Stimulated activated CD8-positive, alpha-beta memory T cell treated with anti-CD3 and anti-CD28 coated beads, Interleukin-7, amount 100 ng/mL, for 1 hour (primary cell): ENCODE measurements at places on chromosomes 11 and 22.

DNA sequence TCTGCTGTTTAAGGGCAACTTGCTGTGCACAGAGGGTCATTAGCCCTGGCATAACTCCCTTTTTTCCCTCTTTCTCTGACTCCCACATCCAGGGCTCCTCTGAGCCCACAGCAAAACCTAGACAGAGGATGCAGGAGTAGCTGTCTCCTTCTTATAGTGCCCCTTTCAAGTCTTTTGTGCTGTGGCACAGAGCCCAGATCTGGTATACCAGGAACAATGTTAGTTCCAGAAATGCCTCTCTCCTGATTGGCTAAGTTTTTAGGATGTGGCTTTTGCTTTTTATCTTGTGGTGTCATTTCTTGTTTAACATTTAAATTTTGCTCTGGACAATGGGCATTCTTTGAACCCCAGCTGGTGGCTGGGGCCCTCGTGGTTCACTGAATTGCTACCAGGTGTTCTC, 25.6 kb upstream of the RRM1 start:
- DNase-seq = no peak

DNA sequence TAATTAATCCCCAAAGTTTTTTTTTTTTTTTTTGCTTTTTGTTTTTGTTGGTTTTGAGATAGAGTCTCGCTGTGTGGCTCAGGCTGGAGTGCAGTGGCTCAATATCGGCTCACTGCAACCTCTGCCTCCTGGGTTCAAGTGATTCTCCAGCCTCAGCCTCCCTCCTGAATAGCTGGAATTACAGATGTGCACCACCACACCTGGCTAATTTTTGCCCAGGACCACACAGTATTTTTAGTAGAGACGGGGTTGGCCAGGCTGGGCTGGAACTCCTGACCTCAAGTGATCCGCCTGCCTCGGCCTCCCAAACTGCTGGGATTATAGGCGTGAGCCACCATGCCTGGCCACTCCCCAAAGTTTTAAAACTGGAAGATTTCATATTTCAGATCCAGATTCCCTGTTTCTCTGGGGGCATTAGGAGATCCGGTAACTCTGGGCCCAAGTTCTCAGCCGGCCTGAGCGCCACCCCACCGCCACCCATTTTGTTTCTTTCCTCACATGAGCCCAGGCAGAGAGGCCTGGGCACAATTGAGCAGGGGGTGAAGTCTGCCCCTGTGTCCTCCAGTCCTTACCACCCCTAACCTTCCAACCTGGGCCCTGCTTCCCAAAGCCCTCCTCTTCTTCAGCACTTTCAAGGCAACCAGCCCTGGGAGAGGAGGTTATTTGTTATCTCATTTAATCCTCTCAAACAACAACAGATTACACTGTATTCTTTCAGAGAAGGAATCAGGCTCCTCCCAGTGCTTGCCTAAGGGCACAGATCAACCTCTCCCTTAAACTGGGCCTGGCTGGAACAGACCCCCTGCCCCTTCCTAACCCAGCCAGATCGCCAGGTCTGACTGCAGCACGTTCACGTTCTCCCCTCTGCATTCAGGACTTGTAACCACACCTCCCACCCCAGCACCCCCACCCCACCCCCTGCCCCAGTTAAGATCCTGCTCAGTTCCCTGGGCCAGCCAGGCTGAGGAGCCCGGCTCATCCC, 1.9 kb upstream of the CSNK1E start:
- DNase-seq = no peak

GRCh38 chr11:119566319-119566718, 143.3 kb upstream of the THY1 start:
- no peak for DNase-seq

- no peak for DNase-seq
Measured at GRCh38 chr11:121755191-121755590, 302.4 kb upstream of the SORL1-AS1 start.

- no peak for DNase-seq
Measured at GRCh38 chr22:41501209-41501608, 32.3 kb downstream of the ACO2 start.

DNA sequence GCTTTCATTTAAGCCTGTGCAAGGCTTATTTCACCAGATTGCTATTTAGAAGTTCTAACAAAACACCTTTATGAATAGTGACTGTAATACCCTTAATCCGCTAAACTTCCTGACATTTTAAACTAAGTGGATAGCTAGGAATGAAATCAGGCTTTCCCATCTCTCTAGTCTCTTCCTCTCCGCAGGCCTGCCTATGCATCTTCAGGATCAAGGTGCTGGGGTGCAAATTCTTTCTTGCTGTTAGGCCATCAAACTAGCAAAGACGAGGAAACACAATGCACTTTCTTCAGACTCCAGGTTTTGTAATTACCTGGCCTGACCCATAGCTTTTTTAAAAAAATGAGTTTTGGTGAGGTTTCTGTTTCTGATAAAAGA, 149.4 kb downstream of the DBX1 start:
- DNase-seq = no peak

DNA sequence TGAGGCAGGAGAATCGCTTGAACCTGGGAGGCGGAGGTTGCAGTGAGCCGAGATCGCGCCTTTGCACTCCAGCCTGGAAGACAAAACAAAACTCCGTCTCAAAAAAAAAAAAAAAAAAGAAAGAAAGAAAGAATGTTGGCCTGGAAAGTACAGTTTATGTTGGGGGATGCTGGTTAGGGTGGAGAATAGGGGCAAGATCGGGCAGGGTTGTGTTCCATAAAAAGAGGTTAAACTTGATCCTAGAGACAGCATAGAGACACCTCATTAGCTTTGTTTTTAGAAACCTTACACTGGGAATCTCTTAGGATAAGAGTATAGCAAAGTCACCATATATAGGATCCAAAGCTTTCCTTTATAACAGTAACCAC, 1.9 kb upstream of the FTH1 start:
- no peak for DNase-seq

GRCh38 chr22:33923660-33924246, 3.5 kb upstream of the LARGE1 start:
- DNase-seq = no peak

GRCh38 chr11:8217926-8218325, 45.8 kb downstream of the LMO1 start:
- no peak for DNase-seq

- DNase-seq = no peak
Measured at GRCh38 chr22:42443240-42444076, 11.3 kb upstream of the NFAM1 start.

DNA sequence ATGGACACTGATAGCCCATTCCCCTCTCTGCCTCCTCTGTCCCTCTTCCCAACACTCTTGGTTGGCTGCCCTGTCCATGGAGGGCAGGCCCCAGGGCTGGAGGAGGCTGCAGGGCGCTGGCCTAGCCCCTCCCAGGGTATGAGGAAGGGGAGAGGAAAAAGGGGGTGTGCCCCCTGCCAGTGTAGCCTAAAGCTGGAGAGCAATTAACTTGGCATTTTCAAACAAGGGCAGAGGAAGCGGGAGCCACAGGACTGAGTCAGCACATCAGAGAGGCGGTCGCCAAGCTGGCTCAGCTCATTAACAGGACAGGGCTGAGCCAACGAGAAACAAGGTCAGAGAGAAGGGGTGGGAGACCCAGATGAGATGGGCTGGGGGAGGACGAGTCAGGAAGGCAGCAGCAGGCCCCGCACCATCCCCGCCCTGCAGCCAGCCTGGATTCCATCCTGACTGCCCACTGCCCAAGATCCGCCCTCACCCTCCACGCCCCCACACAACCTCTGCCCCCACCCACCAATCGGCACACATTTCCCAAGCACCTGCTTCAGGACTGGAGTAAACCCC, 76.3 kb downstream of the BUD13 start:
- no peak for DNase-seq

GRCh38 chr22:40368836-40369235, 1.6 kb upstream of the SGSM3 start:
- DNase-seq = no peak

- no peak for DNase-seq
Measured at GRCh38 chr11:10605941-10606381, 37.5 kb upstream of the LYVE1 start.

DNA sequence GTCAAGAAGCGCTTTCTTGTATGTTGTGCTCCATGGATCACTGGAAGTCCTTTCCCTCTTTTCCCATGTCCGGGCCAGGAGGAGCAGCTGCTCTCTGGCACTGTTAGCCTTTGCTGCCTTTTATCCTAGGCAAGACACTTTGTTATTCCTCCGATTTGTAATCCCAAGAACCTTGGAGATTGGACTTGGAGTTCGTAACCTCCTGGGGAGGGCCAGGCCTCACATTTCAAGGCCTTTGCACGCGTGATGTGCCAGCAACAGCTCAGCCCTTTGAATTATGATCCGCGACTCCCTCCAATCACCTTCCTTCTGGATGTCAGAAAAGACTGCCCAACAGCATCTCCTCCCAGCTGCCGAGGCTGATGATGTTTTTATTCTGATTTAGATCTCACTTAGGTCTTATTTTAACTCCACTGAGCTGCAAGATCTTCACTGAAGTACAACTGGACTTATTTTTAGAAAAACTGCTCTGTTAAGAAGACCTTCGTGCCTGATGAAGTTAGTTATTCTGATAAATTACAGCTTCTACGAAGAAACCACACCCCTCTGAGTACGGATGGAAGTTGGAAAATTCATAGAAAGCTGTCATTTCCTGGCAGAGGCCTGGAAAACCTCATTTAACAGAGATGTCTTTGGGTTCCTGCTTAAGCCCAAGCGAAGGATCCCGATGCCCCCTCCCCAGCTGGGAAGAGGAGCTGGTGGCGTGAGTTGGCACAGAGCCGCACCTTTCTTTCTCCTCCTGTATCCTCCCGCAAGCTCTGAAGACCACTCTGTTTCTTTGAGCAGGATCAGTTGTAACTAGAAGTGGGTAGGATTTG, 62.4 kb downstream of the PARVB start:
- no peak for DNase-seq

GRCh38 chr11:127643268-127644058, 642.9 kb upstream of the KIRREL3 start:
- DNase-seq = no peak

- no peak for DNase-seq
Measured at GRCh38 chr11:91394073-91394726, 830.4 kb upstream of the FAT3 start.

DNA sequence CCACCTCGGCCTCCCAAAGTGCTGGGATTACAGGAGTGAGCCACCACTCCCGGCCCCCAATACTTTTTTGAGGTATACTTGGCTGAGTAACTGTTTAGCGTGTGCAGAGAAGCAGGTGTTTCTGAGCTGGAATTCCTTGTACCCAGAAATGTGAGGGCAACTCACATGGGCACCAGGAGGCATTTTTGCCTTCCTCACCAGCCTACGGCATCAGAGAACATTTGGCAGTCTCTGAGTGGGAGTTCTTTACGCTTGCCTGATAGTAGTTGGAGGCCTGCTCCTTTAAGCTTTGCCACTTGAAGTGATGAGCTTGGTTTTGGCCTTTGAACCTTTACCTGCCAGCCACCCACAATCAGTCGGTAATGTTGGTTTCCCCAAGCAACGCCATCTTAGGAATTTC, 9.2 kb downstream of the PARVB start:
- DNase-seq = no peak

DNA sequence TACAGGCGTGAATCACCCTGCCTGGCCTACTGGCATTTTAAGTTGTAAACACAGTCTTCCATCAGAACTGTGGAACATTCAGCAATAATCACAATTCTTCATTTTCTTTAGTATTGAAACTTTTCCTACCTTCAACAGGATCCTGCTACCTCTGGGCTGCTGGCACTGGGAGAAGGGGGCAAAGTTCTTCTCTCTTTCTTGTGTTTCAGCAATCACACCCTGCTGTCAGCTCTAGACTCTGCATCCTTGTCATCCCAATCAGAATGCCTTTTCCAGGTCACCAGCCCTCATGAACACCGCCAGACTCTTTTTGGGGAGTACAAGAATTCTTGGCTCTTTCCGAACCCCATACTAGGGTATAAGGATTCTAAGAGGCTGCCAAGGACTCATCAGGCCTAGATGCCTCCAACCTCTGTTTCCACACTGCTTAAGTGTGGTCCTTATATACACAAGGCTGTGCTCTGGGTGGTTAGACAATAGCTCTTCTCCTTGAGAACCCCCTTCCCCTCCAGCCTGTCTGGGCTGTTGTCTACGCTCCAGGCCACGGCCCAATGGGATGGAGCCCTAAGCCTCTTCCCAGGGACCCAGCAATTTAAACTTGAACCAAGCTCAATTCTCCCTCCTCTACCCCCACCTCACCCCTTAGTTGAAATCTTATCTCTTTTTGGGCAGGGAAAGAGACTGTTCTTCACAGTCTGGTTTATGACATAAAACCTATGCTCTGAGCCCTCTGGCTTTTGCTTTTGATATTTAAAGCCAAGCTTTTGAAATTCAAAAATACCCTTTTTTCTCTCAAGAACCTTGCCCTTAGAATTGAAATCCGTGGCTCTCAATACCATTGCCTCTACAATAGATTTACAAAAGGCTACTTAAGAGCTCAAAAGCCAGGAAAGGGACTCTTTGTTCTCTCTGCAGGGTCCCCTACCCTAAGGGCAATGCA, 327.4 kb downstream of the BUD13 start:
- DNase-seq = no peak
